Mesenchymal stem cell (in vitro differentiated cells and primary cell): ENCODE measurements at places on chromosomes 1 and 21.

DNA sequence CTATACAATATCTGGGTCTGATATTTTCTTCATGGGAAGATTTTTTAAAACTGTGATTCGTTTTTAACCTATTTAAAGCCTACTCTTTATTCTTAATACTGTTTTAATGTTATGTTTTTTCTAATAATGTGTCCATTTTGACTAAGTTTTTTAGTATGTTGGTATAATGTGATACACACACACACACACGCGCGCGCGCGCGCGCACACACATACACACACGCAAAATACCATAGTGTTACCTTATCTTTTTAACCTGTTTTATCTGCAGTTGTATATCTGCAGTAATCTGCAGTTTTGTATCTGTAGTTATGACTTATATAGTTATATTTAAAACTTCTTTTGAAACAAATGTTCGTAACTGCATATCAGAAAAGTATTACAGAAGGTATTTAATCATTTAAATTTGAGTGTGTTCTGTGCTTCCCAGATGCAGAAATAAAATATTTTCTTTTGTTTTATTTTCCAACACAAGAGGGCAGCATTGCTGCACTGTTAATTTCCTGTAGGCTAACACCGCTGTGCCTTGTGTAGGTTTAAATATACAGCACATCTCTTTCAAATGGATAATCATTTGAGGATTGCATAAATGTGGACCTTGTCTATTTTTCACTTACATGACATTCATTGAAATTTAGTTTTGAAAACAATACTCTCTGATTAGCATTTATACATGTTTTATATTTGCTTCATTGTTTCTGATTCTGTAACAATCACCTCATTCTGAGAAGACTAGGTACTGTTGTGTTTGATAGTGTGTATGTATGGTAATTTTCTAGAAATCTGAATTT lies 166.1 kb downstream of the PDE4B start:
- no peak overlapping the region for H3K27ac ChIP-seq
- no peaks in the 10 kb centered on the region for H3K4me1 ChIP-seq
- no peak overlapping the region for H3K4me3 ChIP-seq
- no peaks in the 10 kb centered on the region for H3K36me3 ChIP-seq
- peak; percentile 57 for DNase-seq

GRCh38 chr1:12140515-12141162 lies 26.2 kb upstream of the TNFRSF1B start:
- H3K4me3 ChIP-seq: no peak overlapping the region
- H3K27ac ChIP-seq: no peak overlapping the region
- H3K36me3 ChIP-seq: no peaks in the 10 kb centered on the region
- H3K27me3 ChIP-seq: no peaks in the 10 kb centered on the region

DNA sequence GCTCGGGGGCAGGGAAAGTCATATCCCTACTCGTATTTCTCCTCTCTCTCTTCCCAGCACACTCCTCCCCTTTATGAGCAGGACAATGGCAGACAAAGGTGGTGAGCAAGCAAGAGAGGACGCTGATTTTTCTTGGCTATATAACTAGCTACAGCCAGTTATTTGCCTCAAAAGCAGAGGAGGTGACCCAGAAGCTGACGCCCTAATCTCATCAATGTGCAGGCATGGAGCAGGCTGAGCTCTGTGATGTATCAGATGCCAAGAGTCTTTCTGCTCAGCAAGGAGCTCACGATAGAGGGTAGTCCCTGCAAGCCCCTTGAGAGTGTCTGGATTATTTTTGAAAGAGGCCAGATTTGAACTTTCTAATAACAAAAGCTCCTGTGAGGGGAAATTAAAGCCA lies 75.5 kb downstream of the ASTN1 start:
- no peak for DNase-seq
- peaks cover 5% of the 10 kb centered on the region for H3K4me1 ChIP-seq
- H3K4me3 ChIP-seq: no peak overlapping the region
- H3K27me3 ChIP-seq: no peaks in the 10 kb centered on the region

DNA sequence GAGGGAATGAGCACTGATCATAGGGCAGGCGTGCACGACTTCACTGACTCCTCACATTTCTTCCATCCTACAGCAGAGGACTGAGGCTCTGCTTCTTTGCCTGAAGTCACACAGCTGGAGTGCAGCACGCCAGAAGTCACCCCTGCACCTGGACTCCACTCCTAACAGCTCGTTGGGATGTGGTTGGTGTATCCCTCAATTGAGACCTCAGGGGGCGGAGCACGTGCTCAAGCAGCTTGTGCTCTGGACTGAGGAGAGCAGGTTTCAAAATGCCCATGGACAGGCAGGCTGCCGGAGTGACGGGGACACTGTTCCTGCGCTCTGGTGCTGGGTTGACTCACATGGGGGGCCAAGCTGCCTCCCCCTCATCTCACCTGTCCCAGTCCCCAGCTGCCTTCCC lies 13.9 kb downstream of the CHIT1 start:
- no peak overlapping the region for H3K4me3 ChIP-seq
- DNase-seq: no peak
- H3K4me1 ChIP-seq: peaks cover 6% of the 10 kb centered on the region
- no peaks in the 10 kb centered on the region for H3K36me3 ChIP-seq
- no peak overlapping the region for H3K27ac ChIP-seq

DNA sequence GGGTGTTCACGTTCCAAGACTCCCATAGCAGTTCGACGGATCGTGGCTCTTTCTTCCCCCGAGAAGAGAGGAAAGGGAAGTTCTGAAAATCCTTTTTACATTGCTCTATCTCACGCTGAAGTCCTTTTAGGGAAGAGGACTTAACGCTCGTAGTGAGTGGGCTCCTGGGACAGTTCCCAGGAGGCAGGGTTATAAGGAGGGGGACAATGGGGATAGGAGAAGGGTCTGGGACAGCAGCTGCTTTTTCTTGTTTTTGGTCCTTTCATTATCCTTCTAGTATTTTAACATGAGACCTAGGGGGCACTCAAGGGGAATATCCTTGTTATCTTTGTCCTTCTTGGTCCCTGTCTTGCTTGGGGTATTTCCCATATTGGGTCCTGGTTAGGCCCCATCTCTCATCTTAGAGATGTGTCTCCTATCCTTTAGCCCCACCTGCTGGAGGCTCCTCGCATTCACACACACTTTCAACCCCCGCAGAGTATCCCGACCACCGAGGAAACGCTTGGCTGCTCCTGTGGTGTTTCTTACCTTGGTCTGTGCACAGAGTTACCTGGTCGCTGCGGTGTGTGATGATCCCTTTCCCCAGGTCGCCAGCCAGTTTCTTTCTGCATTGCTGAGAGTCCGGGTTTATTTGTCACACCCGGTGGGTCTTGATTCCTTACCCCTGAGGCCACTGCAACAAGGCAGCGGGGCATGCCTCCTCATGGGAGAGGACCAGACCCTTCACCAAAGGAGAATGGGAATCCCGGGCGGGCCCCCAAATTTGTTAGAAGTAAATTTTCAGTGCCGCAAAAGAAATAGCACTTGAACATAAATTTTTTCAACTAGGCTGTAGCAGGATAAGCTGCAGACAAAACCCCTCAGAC lies 29.7 kb downstream of the SCCPDH start:
- H3K27ac ChIP-seq: no peak overlapping the region
- H3K27me3 ChIP-seq: no peaks in the 10 kb centered on the region
- peaks cover 3% of the 10 kb centered on the region for H3K4me1 ChIP-seq
- peaks cover 12% of the 10 kb centered on the region for H3K36me3 ChIP-seq

GRCh38 chr1:236066828-236067386 lies 2.0 kb upstream of the NID1 start:
- peaks cover 20% of the 10 kb centered on the region for H3K4me1 ChIP-seq
- no peaks in the 10 kb centered on the region for H3K36me3 ChIP-seq
- no peak overlapping the region for H3K27ac ChIP-seq
- no peak overlapping the region for H3K4me3 ChIP-seq
- H3K27me3 ChIP-seq: no peaks in the 10 kb centered on the region
